ENCODE measurements at places on chromosomes 2 and 18. TPM values are rescaled to one million over a fixed set of nuclear protein-coding genes. Genes with fewer than 3 reads are reported as not detected.

The HTR2B gene
- 0.23 TPM for polyA plus RNA-seq

The HSPE1 gene
- polyA plus RNA-seq: 194 TPM

- no peak for DNase-seq
Measured at GRCh38 chr2:211401328-211401727, 844.9 kb downstream of the CPS1 start.

- no peak for DNase-seq
Measured at GRCh38 chr2:164560181-164560792, 61.0 kb downstream of the GRB14 start.

The GALNT5 gene
- polyA plus RNA-seq: 3.6 TPM

DNA sequence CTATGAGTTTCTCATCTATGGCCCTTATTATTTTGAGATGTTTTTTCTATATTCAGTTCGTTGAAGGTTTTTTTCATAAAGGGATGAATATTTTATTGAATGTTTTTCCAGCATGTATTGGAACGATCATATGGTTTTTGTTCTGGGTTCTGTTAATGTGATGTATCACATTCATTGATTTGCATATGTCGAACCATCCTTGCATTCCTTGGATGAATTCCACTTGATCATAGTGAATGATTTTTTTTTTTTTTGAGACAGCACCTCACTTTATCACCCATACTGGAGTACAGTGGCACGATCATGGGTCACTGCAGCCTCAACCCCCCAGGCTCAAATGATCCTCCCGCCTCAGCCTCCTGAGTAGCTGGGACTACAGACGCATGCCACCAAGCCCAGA lies 5.5 kb upstream of the NEMP2 start:
- DNase-seq: no peak

DNA sequence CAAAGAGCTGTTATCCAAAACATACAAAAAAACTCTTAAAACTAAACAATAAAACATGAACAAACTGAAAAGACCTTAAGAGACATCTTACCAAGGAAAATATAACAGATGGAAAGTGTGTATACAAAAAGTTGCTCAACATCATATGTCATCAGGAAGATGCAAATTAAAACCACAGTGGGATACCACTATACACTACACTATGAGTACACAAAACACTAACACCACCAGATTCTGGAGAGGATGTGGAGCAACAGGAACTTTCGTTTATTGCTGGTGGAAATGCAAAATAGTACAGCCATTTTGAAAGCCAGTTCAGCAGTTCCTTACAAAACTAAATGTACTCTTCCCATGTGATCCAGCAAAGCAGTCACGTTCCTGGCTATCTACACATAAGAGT lies 221.4 kb downstream of the CMPK2 start:
- no peak for DNase-seq

DNA sequence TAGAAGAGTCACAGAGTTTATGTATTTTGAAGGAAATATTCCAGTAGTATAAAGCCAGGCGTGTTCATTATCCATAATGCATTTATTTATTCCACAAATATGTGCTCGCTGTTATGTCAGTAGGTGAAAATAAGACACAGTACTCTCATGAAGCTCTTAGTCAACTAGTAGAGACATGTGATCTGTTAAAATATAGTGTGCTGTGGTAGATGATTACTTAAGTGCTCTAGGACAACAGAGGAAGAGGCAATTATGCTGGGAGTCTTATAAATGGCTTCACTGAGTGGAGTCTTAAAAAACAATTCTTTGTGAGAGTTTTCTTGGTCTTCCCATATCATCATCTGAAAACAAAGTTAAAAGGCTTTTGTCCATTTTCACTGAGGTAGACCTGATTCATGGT lies 457.3 kb downstream of the XIRP2 start:
- DNase-seq: no peak

DNA sequence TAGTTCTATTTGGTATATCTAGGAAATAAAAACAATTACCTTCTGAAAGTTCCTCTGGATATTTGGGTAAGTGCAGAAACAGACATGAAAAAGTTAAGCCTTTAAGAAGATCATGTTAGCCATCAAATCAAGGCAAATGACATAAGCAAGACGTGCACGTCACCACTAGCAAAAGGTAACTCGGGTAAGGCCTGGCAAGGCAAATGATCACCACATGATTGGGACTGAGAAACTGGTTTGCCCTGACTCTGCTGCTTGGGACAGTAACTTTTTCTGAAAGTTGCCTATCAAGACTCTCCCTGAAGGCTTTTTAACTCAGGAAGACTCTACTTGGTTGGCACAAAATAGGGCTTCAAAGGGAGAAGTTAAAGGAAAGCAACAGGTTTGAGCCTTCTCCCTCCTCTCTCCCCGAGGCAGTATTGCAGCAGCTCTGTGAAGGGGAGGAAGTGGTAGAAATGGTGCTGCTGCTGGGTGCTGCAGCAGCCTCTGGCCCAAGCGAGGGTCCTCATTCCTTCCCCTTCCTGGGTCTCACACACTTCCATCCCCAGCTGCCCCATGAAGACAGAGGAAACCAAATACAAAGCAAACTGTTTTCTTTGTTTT lies 17.1 kb upstream of the TMEM237 start:
- DNase-seq: no peak

- no peak for DNase-seq
Measured at GRCh38 chr2:44130441-44130840, 38.2 kb upstream of the PPM1B start.

The EML6 gene
- polyA plus RNA-seq: 0.46 TPM

DNA sequence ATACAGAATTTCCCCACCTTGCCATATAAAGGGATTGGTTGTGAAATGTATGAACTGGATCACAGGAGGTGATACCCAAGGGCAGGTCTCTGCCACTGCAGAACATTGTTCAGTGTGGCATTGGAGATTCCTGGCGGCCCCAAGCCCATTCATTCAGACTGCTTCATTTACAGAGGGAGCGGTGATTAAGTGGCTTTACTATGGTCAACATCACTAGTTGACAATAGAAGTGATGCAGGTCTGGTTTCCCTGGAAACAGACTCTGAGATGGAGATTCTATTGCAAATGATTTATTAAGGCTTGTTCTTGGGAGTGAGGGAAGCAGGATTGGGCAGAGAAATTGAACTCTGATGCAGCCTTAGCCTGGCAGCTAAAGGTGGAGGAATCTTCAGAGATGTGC lies 62.4 kb downstream of the ZDBF2 start:
- no peak for DNase-seq

The MYO7B gene
- 128 TPM for polyA plus RNA-seq

DNA sequence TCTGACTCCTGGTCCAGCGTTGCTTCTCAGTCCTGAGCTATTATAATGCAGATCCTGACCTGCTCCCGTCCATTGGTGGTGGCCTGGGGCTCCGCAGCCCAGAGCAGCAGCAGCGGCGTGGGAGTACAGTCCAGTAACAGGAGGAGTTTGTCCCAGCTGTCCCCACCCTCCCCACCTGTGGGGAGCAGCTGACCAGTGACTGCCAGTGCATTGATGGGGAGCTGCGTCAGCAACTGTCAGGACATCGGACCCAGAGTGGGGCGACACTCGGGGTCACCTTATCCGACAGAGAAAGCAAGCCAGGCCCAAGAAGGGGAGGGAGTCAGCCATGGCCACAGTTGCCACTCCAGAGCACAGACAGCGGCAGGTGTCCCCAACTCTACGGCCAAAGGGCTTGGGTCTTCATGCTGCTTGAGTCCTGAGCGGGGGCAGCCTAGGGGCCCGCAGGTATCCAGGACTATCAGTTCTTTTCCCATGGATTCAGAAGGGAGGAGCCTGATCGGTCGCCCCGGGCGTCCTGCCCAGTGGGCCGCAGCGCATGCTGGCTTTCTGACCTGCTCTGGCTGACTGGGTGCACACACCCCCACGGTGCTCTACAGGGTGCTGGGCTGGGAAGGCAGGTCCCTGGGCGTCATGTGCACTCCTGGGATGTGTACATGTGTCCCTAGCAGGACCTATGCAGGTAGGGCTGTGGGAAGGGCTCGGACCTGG lies 29.7 kb downstream of the DNMT3A start:
- no peak for DNase-seq

The L3MBTL4 gene
- 1.4 TPM for polyA plus RNA-seq

DNA sequence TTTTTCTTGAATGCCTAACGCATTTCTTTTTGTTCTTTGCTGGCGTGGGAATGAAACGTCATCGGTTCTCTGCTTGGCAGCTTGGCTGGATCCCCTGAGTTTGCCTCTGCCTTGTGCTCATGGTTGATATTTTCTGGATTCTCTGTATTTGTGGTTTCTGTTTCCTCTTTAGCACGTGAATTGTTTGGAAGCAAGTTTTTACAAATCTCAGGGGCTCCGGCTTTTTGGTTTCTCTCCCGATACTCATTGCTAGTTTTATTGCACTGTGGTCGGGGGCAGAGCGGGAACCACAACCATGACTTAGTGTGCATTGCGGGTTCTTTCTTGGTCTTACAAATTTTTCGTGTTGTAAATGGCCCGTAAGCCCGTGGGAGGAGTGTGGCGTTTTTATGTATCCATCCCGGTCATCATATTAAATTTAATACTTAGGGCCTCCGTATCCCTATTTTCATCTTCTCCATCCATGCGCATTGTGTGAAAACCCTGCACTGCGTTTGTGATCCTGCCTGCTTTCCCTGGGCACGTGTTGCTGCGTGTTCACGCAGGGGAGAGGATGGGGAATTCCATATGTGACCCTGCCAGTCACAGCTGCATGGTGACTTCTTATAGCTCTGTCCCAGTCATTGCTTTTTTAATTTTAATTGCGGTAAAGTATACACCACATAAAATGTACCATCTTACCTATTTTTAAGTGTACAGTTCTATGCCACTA lies 9.4 kb downstream of the RAMP1 start:
- DNase-seq: peak; percentile 79

DNA sequence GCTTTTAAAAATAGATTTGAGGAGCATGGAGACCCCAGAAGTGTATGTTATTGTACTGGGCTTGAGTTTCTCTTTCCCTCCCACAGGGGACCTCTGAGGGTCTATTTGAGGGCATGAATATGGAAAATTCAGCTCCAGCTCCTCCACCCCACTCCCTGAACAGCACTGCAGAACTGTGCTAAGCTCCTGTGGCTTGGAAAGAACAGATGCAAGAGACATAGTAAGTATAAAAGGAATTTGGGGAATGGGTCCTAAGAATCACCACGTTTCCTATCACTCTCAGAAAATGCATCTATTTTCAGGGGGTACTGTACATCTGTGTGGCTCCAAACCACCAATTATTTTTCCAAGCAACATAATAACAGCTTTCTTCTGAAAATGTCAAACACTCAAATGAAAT lies 416.1 kb downstream of the ZNF521 start:
- no peak for DNase-seq

The LCT gene
- not detected for polyA plus RNA-seq

DNA sequence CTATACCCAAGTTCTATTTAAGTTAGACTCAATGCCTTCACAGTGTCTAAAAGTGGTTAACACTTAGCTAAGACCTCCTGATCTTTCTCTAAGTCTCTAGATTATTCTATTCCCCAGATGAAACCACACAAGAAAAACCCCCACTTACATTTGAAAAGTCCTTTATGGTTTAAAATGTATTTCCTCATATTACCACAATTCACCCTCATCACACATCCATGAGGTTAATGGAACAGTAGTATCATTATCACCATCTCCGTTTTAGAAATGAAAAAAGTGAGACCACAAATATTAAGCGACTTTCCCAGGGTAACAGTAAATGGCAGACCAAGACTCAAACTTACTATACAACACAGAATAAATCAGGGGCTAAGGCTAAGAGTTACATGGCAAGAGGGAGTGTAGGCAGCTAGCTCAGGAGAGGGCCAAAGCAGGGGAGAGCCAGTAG lies 28.6 kb downstream of the EPG5 start:
- DNase-seq: no peak

The RAPH1 gene
- 7.9 TPM for polyA plus RNA-seq

The MIB1 gene
- 4.2 TPM for polyA plus RNA-seq

The NBEAL1 gene
- 8.5 TPM for polyA plus RNA-seq

The DIPK1C gene
- polyA plus RNA-seq: not detected

- DNase-seq: no peak
Measured at GRCh38 chr2:46879511-46879910, 36.1 kb downstream of the MCFD2 start.

- DNase-seq: no peak
Measured at GRCh38 chr2:24210723-24211122, 35.9 kb downstream of the FAM228A start.

GRCh38 chr2:216339456-216340279 lies 32.6 kb downstream of the MARCHF4 start:
- DNase-seq: no peak

DNA sequence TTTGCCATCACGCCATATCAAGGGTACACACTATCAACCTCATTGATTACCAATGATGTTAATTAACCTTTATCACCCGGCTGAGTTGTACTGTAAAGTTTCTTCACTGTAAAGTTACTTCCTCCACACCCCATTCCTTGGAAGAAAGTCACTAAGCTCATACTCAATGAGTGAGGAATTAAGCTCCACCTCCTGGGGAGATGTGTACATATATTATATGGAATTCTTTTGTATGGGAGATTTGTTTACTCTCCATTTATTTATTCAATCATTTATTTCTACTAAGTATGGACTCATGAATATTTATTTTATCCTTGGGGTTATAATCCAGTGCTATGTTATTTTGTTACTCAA lies 56.8 kb downstream of the C2orf74 start:
- DNase-seq: no peak

DNA sequence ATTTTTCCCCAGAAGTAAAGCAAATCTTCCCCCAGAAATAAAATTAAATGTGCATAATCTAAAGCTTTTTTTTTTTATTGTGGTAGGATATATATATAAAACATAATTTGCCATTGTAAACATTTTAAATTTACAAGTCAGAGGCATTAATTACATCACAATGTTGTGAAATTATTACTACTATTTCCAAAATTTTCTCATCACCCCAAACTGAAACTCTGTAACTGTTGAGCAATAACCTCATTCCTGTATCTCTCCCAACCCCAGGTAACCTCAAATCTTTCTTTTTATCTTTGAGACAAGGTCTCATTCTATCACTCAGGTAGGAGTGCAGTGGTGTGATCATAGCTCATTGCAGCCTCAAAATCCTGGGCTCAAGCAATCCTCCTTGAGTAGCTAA lies 11.2 kb downstream of the MRPL19 start:
- no peak for DNase-seq

DNA sequence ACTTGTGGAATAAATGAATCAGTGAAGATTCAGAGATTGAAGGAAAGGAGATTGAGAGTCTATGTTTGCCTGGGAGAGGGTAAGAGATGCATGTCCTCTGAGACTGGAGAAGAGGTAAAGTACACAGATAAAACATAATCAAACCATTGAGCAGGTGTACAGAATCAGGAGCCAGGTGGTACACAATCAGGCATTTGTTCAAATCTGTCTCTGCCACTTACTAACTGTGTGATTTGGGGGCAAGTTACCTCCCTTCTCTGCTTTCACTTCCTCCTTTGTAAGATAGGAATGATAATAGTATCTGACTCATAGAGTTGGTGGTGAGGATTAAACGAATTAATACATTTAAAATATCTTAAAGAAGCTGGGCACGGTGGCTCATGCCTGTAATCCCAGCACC lies 94.0 kb downstream of the CDK15 start:
- DNase-seq: no peak
